ENCODE measurements at places on chromosomes 5 and 9.

DNA sequence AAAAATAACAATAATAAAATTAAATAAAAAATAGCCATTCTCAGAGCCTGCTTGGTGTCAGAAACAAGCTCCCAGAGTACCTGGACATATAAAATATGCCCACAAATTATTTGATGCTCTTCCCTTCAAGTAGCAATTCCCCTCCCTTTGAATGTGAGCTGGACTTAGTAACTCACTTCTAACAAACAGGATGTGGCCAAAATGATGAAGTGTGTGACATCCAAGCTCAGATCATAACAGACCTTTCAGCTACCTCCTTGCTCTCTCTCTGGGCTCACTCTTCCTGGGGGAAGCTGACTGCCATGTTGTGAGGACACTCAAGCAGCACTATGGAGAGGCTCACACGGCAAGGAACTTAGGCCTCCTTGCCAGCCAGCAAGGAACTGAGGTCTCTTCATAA, 69.0 kb downstream of the SPRY4 start:
- DNase-seq: no peak

GRCh38 chr5:79518718-79519117, 4.8 kb upstream of the HOMER1 start:
- DNase-seq: no peak

GRCh38 chr9:131986089-131986488, 93.6 kb downstream of the MED27 start:
- no peak for DNase-seq

DNA sequence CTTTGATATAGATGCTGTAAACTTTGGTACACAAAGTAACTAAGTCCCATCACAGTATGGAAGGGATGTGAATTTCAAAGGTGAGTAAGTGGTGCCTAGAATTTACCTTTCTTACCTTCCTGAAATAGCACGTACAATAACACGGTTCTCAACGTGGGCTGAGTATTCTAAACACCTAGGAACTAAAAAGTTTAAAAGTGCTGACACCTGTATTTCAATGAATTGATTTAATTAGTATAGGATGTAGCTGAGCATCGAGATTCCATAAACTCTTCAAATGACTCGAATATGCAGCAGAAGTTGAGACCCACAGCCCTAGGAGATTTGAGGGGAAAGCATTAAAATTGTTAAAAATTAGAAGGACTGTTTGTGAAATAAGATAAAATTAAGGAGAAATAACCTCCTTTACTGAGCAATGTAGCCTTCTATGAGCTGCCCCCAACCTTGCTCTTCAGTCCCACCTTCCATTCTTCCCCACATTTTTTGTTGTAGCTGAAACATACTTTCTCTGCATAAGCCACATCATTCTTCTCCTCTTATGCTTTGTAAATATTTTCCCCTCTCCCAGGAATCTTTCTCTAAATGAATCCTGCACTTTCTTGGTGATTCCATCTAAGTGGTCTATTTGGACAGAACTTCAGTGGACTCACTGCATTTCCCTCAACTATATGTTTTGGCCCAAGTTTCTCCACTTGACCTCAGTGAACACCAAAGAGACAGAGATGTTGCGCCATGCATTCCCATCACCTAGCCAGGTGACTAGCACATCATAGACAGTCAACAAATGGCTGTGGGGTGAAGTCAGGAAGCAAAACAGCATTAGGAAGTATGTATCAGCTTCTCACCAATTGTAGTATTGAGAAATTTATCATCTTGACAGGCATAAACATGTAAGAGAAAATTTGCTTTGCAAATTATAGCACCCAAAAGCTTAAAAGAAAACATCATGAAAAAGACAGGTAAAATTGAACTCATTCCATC, 156.5 kb upstream of the TAS2R1 start:
- DNase-seq: no peak

DNA sequence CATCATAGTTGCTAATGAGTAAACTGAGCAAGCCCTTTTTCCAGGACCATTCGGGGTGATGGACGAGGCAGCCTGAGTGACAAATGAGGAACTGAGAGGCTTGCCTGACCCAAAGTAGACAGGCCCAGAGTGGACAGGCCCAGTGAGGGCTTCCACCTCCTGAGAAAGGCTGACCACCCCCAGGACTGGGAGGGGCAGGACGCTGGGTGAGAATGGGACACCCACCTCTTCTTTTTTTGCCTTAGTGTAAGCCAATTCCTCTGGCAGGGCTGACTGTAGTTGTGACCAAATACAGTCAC, 68.3 kb downstream of the MACROH2A1 start:
- no peak for DNase-seq

Data from fibroblast of skin of right biceps (primary cell).